Caco-2 (cell line): ENCODE measurements at places on chromosomes 12 and 14. TPM values are rescaled to one million over a fixed set of nuclear protein-coding genes. Genes with fewer than 3 reads are reported as not detected.

The BBS10 gene
- total RNA-seq: 6.0 and 6.3 TPM in 2 replicates

- no peaks in the 10 kb centered on the region for H3K27me3 ChIP-seq
- H3K4me1 ChIP-seq: peaks cover 31% of the 10 kb centered on the region
- peaks cover 2% of the 10 kb centered on the region; the same call in 1 of the 2 replicates for H3K36me3 ChIP-seq
Observed at GRCh38 chr14:37585971-37586796, 8.9 kb downstream of the FOXA1 start.

- no peak overlapping the region for H3K4me3 ChIP-seq
- no peaks in the 10 kb centered on the region for H3K36me3 ChIP-seq
- DNase-seq: no peak
- H3K27me3 ChIP-seq: no peaks in the 10 kb centered on the region
- H3K27ac ChIP-seq: no peak overlapping the region
Observed at GRCh38 chr14:103423050-103423461, 37.8 kb downstream of the MARK3 start.

GRCh38 chr12:2258025-2258424 lies 205.2 kb downstream of the CACNA1C start:
- no peak overlapping the region for H3K27ac ChIP-seq
- no peaks in the 10 kb centered on the region for H3K4me1 ChIP-seq
- no peaks in the 10 kb centered on the region for H3K36me3 ChIP-seq
- no peaks in the 10 kb centered on the region for H3K27me3 ChIP-seq
- H3K4me3 ChIP-seq: no peak overlapping the region

GRCh38 chr14:26132061-26132645 lies 465.7 kb downstream of the NOVA1 start:
- H3K4me3 ChIP-seq: no peak overlapping the region
- no peaks in the 10 kb centered on the region for H3K4me1 ChIP-seq
- H3K27ac ChIP-seq: no peak overlapping the region
- no peak for DNase-seq

The ARL1 gene
- 114 and 119 TPM in 2 replicates for total RNA-seq

DNA sequence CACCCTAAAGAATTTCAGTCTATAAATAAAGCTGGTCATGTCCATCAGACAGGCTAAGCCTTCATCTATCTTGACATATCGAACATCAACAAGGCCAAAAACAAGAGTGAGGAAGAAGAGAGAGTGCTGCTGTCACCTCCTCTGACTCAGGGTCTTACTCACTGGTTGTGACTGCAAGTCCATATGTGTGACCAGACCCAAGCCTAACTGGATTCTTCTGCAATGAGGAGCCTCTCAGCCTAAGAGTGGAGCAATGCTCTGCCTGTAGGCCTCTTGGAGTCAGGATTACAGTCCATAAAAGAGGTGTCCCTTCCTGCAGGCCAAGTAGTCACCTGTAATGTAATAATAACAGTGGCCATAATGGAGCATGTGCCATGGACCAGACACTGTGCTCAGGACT lies 121.2 kb upstream of the SLC35F4 start:
- no peaks in the 10 kb centered on the region for H3K4me1 ChIP-seq
- H3K36me3 ChIP-seq: no peaks in the 10 kb centered on the region
- DNase-seq: no peak
- no peaks in the 10 kb centered on the region for H3K27me3 ChIP-seq

DNA sequence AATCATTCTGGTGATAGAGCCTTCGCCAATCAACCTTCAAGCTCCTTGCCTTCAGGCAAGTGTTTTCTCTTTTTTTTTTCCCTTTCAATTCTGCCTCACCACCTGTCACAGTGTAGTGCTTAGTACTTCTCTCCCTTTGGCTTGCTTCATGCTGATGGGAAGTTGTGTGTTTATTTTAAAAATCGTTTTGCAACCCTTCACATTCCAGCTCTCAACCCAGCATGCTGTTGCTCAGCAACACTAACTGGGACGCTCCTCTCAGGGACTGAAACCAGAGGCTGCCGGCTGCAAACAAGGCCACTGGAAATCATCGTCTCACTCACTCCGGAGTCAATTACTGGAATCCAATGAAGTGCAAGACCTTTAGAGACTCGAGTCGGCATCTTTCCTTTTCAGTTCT lies 342.7 kb downstream of the PRKD1 start:
- no peaks in the 10 kb centered on the region for H3K36me3 ChIP-seq
- no peaks in the 10 kb centered on the region for H3K4me1 ChIP-seq
- no peak overlapping the region for H3K27ac ChIP-seq
- H3K4me3 ChIP-seq: no peak overlapping the region
- no peaks in the 10 kb centered on the region for H3K27me3 ChIP-seq

DNA sequence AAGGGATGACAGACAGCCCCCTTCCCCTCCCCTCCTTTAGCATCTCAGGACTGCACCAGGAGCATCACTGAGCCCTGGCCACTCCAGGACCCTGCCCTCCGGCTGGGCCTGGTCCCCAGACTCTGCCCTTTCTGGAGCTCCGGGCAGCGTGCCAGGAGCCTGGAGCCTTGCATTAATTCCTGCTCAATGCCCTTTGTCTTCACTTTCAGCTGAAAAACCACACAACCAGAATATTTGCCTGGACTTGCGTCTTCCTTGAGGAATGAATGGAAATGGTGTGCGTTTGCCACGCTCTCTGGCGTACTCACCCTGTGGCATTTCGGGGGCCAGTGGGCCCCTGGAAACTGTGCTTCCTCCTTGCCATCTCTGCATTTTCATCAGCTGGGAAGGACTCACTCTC lies 8.5 kb upstream of the RFLNA start:
- no peak overlapping the region for H3K4me3 ChIP-seq
- no peak overlapping the region for H3K27ac ChIP-seq
- no peaks in the 10 kb centered on the region for H3K27me3 ChIP-seq
- no peaks in the 10 kb centered on the region for H3K36me3 ChIP-seq
- DNase-seq: no peak

DNA sequence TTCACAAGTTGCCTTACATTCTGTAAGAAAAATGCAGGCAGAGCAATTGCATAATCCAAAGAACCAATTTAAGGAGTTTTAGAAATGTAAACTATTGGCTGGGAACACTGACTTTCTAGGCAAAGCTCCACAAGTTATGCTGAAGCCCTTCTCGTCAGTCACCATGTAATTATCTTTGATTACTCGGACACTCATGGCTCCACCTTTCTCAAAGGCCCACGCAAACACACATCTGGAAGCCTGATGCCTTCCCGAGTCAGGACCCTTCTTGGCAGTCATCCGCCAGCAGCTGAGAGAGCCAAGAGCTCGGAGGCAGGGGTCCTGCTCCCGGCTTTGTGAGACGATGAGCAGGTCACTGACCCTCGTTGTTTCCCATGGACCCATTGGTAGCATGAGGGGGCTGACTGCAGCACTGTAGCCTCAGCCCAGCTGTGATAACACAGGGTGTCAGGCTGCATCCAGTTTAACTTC lies 202.2 kb downstream of the TMEM132D start:
- no peaks in the 10 kb centered on the region for H3K4me1 ChIP-seq
- no peaks in the 10 kb centered on the region for H3K27me3 ChIP-seq
- H3K4me3 ChIP-seq: no peak overlapping the region
- DNase-seq: no peak
- H3K36me3 ChIP-seq: no peaks in the 10 kb centered on the region

- H3K36me3 ChIP-seq: no peaks in the 10 kb centered on the region
- peak within 1 kb of the TSS; percentile 13 for H3K27ac ChIP-seq
- H3K4me3 ChIP-seq: peak within 1 kb of the TSS; percentile 55
- DNase-seq: peak; percentile 71
Observed at GRCh38 chr12:95943330-95943842, at the start of gene AMDHD1. Gene AMDHD1 (plus strand): TSS chr12:95943331. CDS start chr12:95943399, 68 bp downstream.

The OR10A7 gene
- total RNA-seq: not detected in 2 replicates

The AKAP6 gene
- total RNA-seq: 3.0 and 3.4 TPM in 2 replicates

The VPS33A gene
- total RNA-seq: 34.9 and 36.5 TPM in 2 replicates

DNA sequence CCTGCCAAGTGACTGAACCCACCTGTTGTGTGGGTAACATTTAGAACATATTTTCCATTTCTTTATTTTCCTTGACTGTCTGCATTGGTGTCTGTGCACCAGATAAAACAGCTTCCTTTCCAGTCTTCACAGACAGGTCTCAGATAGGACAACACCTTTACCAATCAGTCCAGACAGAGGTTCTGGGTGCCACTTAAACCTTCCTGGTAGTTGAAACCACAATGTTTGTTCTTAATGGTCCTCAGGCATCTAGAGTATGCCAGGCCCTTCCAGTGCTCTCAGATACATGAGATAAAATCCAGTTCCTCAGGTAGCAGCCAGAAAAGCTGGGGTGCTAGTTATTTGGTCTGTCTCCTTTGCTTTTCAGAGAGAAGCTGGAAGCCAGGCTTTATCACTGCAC lies 7.0 kb upstream of the CLEC2D start:
- no peaks in the 10 kb centered on the region for H3K4me1 ChIP-seq
- no peak overlapping the region for H3K27ac ChIP-seq
- DNase-seq: no peak
- H3K27me3 ChIP-seq: no peaks in the 10 kb centered on the region
- peaks cover 2% of the 10 kb centered on the region; the same call in 1 of the 2 replicates for H3K36me3 ChIP-seq

DNA sequence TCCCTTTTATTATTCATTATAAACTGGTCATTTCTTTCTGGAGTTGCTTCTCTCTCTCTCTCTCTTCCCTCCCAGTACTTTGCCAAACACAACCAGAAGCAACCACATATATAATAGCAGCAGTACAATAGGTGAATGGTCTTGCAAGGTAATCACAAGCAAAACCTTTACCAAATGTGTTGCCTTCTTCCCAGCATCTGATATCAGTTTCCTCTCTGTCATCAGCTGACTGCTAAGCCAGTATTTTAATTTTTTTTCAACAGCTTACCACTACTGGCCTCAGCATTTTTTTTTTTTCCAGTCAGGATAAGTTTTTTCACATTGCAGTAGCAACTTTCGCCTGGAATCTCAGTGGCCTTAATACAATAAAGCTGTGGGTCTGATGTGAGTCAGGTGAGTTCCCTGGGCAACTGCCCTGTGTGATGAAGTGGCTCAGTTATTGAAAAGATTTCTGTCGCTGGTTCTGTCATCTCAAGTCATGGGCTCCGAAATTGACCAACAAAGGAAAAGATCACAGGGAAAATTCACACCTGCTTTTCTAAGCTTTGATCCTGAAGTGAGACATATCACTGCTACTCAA lies 282.5 kb upstream of the AMIGO2 start:
- no peaks in the 10 kb centered on the region for H3K27me3 ChIP-seq
- no peak overlapping the region for H3K4me3 ChIP-seq
- no peak for DNase-seq

The KSR2 gene
- 0.42 and 0.66 TPM in 2 replicates for total RNA-seq
